T-helper 1 cell treated with Interleukin-12 subunit alpha and Interleukin-12 subunit beta and Interleukin-4 antibody, amounts not matched to agents 30 ng/mL and 1 ng/mL, for 36 hours (primary cell): ENCODE measurements at places on chromosomes 5 and 9. TPM values are rescaled to one million over a fixed set of nuclear protein-coding genes. Genes with fewer than 3 reads are reported as not detected.

Gene GRIN1
- total RNA-seq = 0.15 and 0.37 TPM in 2 replicates

Gene ZNF300
- 0.54 and 0.61 TPM in 2 replicates for total RNA-seq

Gene SPATA31D4
- total RNA-seq = not detected in 2 replicates

Gene MSX2
- total RNA-seq = not detected in 2 replicates

Gene IRX4
- total RNA-seq = not detected in 2 replicates

Gene NEUROG1
- total RNA-seq = not detected in 2 replicates

Gene FCHO2
- 0.66 and 1.4 TPM in 2 replicates for total RNA-seq

Gene MYMK
- total RNA-seq = not detected in 2 replicates

Gene CHSY3
- not detected in 2 replicates for total RNA-seq

Gene CDC20B
- 0.12 and 0.17 TPM in 2 replicates for total RNA-seq

Gene NTRK2
- total RNA-seq = 1.4 and 1.5 TPM in 2 replicates

Gene LHX3
- not detected in 2 replicates for total RNA-seq

Gene IL33
- total RNA-seq = not detected in 2 replicates

Gene SPINK7
- not detected in 2 replicates for total RNA-seq

Gene KIF3A
- total RNA-seq = 41.2 and 42.9 TPM in 2 replicates

Gene HBEGF
- 39.1 and 42.2 TPM in 2 replicates for total RNA-seq

Gene LRRC19
- not detected in 2 replicates for total RNA-seq

Gene CDHR2
- total RNA-seq = 1.3 and 1.7 TPM in 2 replicates

Gene NR2F1
- not detected in 2 replicates for total RNA-seq

Gene OTULINL
- total RNA-seq = 23.9 and 26.6 TPM in 2 replicates

Gene SLC46A2
- not detected in 2 replicates for total RNA-seq

Gene REEP5
- 97.4 and 100 TPM in 2 replicates for total RNA-seq

Gene CATSPER3
- 0.80 and 1.5 TPM in 2 replicates for total RNA-seq

Gene CCL21
- total RNA-seq = not detected in 2 replicates

Gene LECT2
- total RNA-seq = not detected in 2 replicates

Gene SLC6A18
- total RNA-seq = not detected in 2 replicates

Gene N4BP3
- 2.0 and 2.1 TPM in 2 replicates for total RNA-seq

Gene LHFPL2
- total RNA-seq = 0.25 and 0.46 TPM in 2 replicates

Gene FAXDC2
- not detected in 2 replicates for total RNA-seq

Gene ASPN
- not detected in 2 replicates for total RNA-seq

Gene PRRC1
- total RNA-seq = 55.6 and 61.8 TPM in 2 replicates

Gene OR13D1
- total RNA-seq = not detected in 2 replicates
